ENCODE measurements at places on chromosomes 7 and 10.

GRCh38 chr10:65769828-65770227 lies 1156.0 kb upstream of the LRRTM3 start:
- no peak for DNase-seq

- no peak for DNase-seq
Measured at GRCh38 chr10:131773370-131774343, 127.2 kb upstream of the PPP2R2D start.

- DNase-seq, result no peak
Measured at GRCh38 chr7:73901231-73901822, 40.4 kb downstream of the TMEM270 start.

DNA sequence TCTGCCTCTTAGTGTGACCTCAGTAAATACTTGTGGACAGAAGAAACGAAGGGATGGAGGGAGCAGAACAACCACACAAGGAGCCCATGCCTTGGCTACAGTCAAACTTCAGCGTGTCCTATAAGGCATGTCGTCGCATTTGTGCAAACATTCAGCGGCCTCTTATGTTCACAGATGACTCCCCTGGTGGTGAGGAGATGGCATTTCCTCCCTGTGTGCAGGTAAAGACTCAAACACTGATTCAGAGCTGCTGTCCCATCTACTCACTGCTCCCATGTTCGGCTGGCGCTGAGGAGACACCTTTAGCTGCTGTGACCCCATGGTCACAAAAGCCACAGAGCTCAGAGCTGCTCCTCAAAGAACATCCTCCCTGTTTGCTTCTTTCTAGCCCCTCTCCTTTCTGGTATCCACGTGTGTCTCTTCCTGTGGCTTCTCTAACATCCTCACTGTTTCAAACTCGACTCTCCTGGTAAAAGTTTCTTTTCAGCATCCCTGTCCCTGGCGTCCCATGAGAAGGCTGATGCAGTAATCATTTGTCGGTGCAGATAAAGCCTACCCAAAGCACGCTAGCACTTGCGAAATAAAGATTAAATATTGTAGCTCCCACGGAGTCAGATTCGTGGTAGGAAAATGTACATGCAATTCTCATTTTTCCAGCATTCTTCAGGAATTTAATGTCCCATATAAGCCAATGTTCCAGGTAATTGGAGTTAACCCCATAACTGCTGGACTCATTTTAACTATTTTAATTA lies 124.9 kb upstream of the NEBL start:
- DNase-seq, result no peak

GRCh38 chr7:157712666-157713235 lies 375.9 kb downstream of the DNAJB6 start:
- no peak for DNase-seq

DNA sequence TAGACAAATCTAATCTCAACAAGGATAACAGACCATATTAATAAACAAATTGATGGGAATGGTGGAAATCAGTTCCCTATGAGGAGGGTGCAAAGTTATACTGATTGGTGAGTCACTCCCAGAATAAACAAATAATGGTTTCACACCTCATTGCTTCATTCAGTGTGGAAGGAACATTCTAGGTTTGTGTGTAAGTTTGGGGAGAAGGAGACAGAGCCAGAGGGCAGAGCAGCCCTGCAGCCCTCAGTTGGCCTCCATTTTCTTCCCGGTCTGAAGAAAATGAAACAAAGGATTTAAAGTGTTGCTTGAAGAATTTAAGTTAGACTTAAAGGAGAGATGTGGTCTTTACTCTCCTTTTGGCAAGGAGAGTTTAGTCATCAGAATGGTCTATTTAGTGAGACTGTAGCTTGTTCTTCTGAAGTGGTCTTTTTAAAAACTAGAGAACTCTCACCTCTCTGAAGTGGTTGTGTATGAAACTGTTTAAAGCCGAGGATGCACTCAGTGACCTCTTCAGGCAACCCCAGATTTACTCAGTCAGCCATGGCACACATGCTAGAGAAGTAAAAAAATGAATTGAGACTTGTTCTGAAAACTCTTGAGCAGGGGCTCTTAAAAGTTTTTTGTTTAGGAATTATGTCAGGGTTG lies 27.2 kb downstream of the IKZF1 start:
- DNase-seq, result no peak

GRCh38 chr7:49791088-49791741 lies 17.8 kb downstream of the VWC2 start:
- no peak for DNase-seq

GRCh38 chr10:43323245-43323644 lies 48.2 kb upstream of the FXYD4 start:
- DNase-seq, result no peak

- DNase-seq, result no peak
Measured at GRCh38 chr7:80654887-80655340, 16.5 kb downstream of the CD36 start.

GRCh38 chr10:87722716-87723115 lies 63.0 kb downstream of the PAPSS2 start:
- no peak for DNase-seq

GRCh38 chr7:50272808-50273207 lies 31.7 kb upstream of the IKZF1 start:
- no peak for DNase-seq

DNA sequence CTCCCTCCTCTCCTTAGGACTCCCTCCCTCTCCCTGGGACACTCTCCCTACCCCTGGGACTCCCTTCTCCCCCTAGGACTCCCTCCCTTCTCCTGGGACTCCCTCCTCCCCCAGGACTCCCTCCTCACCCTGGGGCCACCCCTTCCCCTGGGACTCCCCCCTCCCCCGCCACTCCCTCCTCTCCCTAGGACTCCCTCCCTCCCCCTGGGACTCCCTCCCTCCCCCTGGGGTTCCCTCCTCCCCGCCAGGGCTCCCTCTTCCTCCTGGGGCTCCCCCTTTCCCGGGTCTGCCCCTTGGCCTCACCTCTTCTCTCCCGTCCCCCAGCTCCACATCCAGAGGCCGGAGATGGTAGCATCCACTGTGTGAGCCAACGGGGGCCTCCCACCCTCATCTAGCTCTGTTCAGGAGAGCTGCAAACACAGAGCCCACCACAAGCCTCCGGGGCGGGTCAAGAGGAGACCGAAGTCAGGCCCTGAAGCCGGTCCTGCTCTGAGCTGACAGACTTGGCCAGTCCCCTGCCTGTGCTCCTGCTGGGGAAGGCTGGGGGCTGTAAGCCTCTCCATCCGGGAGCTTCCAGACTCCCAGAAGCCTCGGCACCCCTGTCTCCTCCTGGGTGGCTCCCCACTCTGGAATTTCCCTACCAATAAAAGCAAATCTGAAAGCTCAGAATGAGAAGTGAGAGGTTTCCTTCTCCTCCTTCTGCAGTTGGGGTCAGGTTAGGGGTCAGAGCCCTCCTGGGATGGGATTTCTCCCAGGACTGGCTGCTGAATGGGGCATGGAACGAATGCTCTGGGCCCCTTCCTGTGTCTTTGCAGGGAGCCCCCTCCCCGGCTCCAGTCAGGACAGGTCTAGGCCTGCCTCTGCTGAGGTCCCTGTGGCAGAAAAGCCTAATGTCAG lies 1.4 kb upstream of the MUC17 start:
- no peak for DNase-seq

GRCh38 chr10:95253007-95253406 lies 37.8 kb downstream of the PDLIM1 start:
- no peak for DNase-seq

- no peak for DNase-seq
Measured at GRCh38 chr10:92712016-92712889, 22.5 kb downstream of the HHEX start.

GRCh38 chr7:91541641-91542040 lies 277.4 kb downstream of the FZD1 start:
- DNase-seq, result no peak

- no peak for DNase-seq
Measured at GRCh38 chr10:132229834-132230556, 43.2 kb downstream of the DPYSL4 start.

GRCh38 chr7:11458736-11459483 lies 373.1 kb downstream of the THSD7A start:
- no peak for DNase-seq
